ENCODE measurements at places on chromosomes 2 and 18.

DNA sequence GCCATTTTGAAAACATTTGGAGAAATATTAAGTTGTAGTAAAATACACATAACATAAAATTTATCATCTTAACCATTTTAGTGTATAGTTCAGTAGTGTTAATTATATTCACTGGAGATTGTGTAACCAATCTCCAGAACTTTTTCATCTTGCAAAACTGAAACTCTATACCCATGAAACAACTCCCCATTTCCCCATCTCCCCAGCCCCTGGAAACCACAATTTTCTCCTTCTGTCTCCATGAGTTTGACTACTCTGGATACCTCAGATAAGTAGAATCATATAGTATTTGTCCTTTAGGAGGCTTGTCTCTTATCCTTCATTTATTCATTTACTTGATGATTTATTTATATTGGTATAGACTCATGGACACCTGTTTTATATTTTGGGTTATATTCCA, 392.9 kb downstream of the SETBP1 start:
- no peak for DNase-seq

GRCh38 chr2:21261591-21261990, 137.8 kb downstream of the TDRD15 start:
- no peak for DNase-seq

GRCh38 chr2:120766470-120767351, 31.0 kb downstream of the GLI2 start:
- no peak for DNase-seq

- no peak for DNase-seq
Measured at GRCh38 chr2:145601361-145601925, 1081.5 kb upstream of the ZEB2 start.

GRCh38 chr18:47077111-47077510, 41.7 kb upstream of the ELOA2 start:
- DNase-seq, result no peak

GRCh38 chr2:191935247-191935646, 88.4 kb upstream of the CAVIN2 start:
- DNase-seq, result no peak

- no peak for DNase-seq
Measured at GRCh38 chr18:42067518-42067917, 112.5 kb downstream of the PIK3C3 start.

GRCh38 chr2:29916571-29916970, 4.8 kb downstream of the ALK start:
- no peak for DNase-seq

DNA sequence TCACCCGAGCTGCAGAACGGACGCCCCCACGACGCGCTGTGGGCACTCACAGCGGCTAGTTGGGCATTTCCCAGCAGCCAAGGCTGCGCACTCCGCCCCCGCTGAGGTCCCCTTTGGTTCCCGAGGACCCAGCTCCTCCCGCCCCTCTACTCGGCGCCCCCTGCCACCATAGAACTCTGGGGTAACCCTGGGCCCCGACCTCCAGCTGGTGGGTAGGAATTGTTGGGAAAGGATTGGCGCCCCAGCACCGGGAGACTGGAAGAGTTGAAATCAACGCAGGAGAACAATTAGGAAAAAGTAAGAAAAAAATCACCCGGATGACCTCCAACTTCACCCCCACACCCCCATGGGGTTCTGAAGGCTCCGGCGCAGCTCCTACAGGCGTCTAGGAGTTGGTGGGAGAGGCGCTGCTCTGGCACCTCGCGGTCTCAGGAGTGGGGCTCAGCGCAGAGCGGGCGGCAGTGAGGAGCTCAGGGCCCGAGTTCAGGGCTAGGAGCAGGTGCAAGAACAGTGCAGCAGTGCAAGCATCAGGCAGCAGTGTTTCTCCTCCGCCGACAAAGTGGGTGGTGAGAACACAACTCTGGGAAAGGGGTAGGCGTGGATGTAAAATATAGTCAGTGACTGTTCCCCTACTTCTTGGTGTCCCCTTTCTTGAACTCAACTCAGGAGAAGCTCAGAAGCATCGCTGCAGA, 14.0 kb downstream of the POU3F3 start:
- DNase-seq, result no peak

DNA sequence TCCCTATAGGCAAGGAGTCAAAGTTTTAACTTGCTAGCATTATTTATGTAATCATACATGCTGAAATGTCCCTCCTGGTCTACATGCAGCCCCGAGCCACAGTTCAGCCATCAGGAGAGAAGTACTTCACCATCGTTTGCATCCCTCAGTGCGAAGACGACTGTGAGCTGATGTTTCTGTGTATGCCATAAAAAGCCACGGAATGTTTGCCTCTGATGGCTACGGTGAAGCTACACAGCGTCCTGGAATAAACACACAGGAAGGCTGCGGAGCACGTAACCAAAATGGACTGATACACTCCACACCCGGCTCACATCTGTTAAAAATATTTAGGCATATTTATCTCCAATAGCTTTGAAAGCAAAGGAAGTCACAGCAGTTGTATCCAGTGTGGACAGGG, 4.3 kb upstream of the SALL3 start:
- no peak for DNase-seq

DNA sequence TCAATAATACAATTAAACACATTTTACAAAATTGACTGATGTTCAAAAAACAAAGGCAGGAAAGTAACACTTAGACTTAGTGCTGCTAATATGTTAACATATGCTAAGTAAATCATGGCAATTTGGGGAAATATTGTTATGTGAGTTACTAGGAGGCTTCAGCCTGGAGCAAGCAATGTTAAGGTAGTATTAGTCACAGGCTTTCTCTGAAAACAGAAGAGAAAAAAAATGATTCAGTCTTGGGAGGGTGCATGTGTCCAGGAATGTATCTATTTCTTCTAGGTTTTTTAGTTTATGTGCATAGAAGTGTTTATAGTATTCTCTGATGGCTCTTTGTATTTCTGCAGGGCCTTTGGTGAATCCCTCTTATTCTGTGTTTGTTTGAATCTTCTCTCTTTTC, 345.8 kb upstream of the TFPI start:
- no peak for DNase-seq

GRCh38 chr2:189613077-189613636, 32.6 kb upstream of the SLC40A1 start:
- DNase-seq, result no peak

GRCh38 chr2:85958731-85959130, 69.9 kb upstream of the ST3GAL5 start:
- no peak for DNase-seq

DNA sequence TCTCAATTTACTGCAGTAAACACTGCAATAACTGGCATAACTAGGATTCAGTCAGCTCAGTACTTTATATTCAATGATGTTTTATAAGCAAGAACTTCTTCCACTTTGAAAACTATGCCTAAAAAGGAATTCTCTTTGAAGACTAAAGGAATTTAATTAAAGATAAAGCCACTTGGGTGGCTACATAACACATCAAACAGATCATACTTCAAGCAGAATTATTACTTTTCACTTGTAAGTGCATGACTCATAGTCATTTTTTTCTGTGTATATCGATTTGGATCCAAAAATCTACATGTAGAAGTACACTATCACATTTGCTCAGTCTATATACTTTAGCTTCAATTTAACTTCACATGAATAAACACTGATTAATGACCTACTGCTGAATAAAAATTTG, 4.0 kb downstream of the KANSL1L start:
- DNase-seq, result no peak

- DNase-seq, result no peak
Measured at GRCh38 chr18:623761-624620, 27.2 kb downstream of the CLUL1 start.

- DNase-seq, result peak; percentile 43
Measured at GRCh38 chr2:178522950-178523595, 42.8 kb downstream of the PLEKHA3 start.

GRCh38 chr18:21450913-21451312, 149.6 kb downstream of the ESCO1 start:
- no peak for DNase-seq

- no peak for DNase-seq
Measured at GRCh38 chr2:204749319-204749718, 204.0 kb downstream of the PARD3B start.

GRCh38 chr2:124180635-124181034, 155.5 kb downstream of the CNTNAP5 start:
- no peak for DNase-seq
